Stimulated activated CD4-positive, alpha-beta T cell treated with anti-CD3 and anti-CD28 coated beads, Interleukin-4, amount 100 ng/mL, for 1 hour (primary cell): ENCODE measurements at places on chromosomes 6 and 20.

DNA sequence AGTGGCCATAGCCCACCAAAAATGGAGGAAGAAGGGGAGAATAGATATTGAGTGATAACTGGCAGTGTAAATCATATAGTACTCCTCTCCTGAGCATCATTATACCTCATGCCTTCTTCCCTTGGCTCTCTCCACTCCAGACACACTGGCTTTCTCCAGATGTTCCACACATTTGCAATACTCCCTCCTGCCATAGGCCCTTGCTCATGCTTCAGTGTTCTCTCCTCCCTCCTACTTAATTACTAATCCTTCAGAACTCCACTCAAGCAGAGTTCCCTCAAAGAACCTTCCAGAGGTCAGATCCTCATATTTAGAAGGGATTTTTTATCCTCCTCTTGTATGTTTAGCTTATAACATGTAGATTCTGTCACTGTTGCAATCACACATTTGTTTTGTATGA lies 279.5 kb upstream of the SUPT3H start:
- no peak for DNase-seq

DNA sequence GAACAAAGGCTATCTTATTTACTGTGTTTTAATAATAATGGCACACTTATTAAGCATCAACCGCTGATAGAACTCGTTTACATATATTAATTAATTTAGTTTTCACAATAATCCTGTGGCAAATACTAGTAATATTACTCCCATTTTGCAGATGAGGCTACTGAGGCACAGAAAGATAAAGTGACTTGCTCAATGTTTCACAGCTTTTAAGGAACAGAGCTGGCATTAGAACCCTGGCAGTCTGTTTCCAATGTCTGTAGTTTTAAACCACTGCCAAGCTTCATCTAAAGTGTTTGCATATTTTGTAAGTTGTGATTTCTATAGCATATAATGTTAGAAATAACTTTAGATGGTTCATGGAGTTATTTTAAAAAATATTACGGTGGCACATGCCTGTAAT lies 38.4 kb upstream of the LRRC1 start:
- DNase-seq = no peak

GRCh38 chr6:50691814-50692495 lies 21.4 kb upstream of the TFAP2D start:
- no peak for DNase-seq

DNA sequence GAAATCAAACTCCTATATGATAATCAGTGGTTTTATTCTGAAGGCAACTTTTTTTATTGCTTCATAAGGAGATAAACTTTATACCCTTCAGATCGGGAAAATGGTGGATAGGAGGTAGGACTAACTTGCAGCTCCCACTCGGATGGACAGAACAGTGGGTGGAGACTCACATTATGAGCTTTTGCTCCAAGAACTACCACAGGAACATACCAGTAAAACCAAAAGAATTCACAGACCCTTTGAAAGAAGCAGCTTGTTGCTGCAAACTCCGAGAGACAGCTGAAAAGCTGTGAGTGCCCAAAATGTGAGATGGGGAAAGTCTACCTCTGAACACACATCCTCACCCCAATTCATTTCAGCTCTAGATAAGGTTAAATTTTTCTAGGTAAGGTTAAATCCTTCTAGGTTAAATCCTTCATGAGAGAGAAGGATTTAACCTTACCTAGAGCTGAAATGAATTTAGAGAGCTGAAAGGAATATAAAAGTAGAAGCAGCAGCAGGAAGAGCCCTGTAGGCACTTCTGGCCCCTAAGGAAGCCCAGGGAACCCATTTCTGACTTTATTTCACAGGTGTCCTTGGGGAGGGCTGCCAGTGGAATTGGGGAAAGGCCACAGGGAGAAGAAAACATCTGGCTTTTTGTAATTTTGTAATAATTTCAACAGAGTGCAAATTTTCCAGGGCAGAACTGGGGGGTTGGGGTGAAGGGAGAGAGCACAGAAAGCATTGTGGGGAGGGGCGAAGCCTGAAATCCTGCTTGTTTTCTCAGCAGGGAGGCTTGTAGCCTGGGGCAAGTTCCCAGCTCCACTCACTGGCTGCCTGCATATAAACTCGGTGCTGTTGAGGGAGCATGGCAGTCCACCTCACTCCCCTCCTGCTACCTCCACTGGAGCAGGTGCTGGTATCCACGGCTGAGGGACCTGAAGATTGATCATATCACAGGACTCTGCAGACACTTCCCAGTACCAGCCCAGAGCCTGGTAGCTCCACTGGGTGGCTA lies 65.9 kb upstream of the HCRTR2 start:
- no peak for DNase-seq

GRCh38 chr20:11182720-11183119 lies 508.9 kb upstream of the JAG1 start:
- DNase-seq = no peak

- no peak for DNase-seq
Observed at GRCh38 chr6:23027281-23027680, 457.9 kb downstream of the HDGFL1 start.

DNA sequence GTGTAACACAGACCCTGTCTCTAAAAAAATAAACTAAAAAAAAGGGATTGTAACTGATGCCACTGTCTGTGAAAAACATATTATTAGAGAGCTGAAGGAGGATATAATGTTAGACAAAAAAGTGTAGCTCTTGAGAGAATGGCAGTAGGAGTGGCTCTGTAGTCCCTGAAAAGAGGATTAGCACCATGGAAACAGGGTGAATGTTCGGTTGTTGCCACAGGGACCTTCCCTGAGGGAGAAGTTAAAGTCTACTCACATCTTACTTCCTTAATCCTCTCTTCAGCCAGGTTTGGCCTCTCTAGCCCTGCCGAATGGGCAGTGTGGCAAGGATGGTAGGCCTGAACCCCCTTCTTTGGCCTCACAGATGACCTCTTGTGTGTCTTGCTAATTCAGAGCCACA lies 12.1 kb downstream of the SCAND1 start:
- DNase-seq = no peak
